Stimulated activated CD4-positive, alpha-beta T cell treated with anti-CD3 and anti-CD28 coated beads, Interleukin-2, amount 100 ng/mL, for 24 hours (primary cell): ENCODE measurements at places on chromosomes 1 and 21.

DNA sequence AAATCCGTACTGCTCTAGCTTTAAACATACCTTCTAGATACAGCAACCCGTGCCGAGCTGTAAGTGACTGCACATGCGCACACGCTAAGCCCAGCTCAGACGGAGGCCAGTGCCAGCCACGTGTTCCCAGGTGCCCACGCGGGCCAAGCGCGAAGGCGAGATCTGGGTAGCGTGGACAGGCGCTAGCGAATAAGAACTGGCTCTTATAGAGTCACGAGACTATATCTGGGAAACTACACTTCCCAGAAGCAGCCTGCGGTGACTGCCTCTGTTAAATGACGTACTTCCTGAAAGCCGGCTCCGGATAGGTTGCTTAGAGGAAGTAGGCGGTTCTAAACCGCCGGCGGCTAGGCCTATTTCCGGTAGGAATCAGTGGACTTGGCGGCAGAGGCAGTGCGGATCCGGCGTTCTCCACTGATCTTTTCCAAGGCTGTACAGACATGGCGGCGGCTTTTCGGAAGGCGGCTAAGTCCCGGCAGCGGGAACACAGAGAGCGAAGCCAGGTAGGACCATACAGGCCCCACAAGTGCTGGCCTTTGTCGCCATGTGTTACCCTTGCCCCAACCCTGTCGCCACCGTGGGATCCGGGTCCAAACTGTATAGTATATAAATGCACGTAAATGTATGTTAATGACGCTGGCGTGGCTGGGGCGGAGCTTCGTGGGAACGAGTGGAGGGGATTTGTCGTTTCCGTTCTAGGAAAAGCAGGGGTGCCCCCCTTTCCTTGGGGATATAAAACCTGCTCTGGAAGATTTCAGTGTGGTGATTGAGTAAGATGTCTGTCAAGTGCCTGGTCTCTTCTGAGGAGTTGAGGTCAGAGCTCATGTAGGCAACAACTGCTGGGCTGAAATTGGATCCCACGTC, at the start of gene UTP11:
Gene UTP11, plus strand, starts transcription at position 372 of the 864 bp plus-strand sequence. Its CDS starts 69 bp downstream, at position 441.
- DNase-seq, result peak; percentile 86

GRCh38 chr1:14674030-14674429, 75.5 kb downstream of the KAZN start:
- DNase-seq, result no peak

GRCh38 chr1:87918398-87918797, 589.7 kb downstream of the LMO4 start:
- DNase-seq, result no peak

DNA sequence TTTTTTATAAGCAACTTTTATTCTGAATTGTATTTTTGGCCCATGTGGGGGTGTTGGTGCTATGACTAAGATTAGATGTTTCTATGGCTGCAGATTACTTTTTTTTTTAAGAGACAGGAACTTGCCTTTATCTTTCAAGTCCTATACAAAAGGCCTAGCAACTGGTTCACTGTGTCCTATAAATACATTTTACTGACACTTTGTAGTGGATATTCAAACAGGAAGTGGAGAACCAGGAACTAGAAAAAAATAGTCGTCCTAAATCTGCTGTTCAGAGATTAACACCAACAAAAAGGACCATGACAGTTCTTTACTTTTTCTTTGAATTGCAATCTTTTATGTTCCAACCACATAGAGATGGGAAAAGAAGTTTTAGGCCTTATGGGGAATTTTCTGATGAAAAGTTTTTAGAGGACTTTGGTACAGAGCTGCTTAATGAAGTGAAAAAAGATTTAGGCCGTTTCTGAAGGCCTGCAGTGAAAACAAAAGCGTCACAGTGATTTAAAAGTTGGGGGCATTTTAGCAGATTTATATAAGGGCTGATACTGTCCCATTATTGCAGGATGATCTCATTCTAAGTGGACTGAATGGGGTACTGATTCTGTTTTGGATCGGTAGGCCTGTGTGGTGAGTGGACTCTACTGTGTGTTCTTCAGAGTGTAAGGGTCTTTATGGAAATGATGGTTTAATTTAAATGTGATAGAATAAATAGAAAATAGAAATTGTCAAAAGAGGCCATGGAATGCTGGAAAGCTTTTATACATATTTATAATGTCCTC, 136.4 kb upstream of the DEPDC1 start:
- DNase-seq, result no peak
